Activated B cell treated with CpG ODN at 0.5 μM for 24 hours (primary cell): ENCODE measurements at places on chromosomes 16 and 17.

DNA sequence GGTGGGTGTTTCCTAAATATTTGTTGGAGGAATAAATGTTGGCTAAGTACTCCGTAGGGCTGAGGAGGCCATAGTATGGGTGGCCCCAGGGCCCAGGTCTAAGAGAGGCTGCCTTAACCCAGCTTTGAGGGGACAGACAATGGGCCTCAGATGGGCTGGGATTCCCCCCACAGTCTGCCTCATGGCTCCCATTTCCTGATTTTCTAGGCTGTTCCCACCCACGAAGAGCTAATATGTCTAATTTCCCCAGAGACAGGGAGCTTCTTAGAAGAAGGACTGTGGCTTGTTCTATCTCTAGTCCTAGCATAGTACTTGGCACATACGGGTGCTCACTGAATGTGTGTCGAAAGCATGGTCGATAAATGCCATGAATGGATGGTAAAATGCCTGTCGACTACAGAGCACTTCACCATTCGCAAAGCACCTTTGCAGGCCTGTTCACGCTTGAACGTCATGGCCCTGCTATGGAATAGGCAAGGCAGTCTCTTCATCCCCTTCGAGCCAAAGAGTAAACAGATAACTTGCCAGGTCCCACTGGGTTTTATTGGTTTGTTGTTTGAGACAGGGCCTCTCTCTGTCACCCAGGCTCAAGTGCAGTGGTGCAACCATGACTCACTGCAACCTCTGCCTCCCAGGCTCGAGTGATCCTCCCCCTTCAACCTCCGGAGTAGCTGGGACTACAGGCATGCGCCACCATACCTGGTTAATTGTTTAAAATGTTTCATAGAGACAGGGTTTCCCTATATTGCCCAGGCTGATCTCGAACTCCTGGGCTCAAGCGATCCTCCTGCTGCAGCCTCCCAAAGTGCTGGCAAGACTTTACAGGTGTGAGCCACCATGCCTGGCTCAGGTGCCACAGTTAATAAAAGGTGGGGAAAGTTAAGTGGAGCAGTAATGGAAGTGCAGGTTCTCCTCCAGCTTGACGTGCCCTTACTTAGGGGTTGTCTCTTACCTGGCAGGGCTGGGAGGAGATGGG is 9.7 kb downstream of the CHAD start:
- no peaks in the 10 kb centered on the region for H3K27me3 ChIP-seq
- H3K27ac ChIP-seq = no peak overlapping the region
- peaks cover 17% of the 10 kb centered on the region for H3K36me3 ChIP-seq
- DNase-seq = no peak
- H3K4me1 ChIP-seq = peaks cover 9% of the 10 kb centered on the region

GRCh38 chr17:34235389-34236028 is 19.6 kb upstream of the CCL2 start:
- no peak for DNase-seq
- H3K27me3 ChIP-seq = peaks cover 16% of the 10 kb centered on the region
- H3K4me1 ChIP-seq = peaks cover 18% of the 10 kb centered on the region
- H3K36me3 ChIP-seq = no peaks in the 10 kb centered on the region

- no peak overlapping the region for H3K27ac ChIP-seq
- no peak overlapping the region for H3K4me3 ChIP-seq
- no peak for DNase-seq
- H3K36me3 ChIP-seq = no peaks in the 10 kb centered on the region
- H3K27me3 ChIP-seq = peaks cover 29% of the 10 kb centered on the region
- no peaks in the 10 kb centered on the region for H3K4me1 ChIP-seq
These were observed 30.6 kb downstream of the METRNL start for GRCh38 chr17:83109793-83110645.

GRCh38 chr16:87032554-87032953 is 284.6 kb downstream of the C16orf95 start:
- H3K27ac ChIP-seq = no peak overlapping the region
- H3K36me3 ChIP-seq = no peaks in the 10 kb centered on the region
- H3K27me3 ChIP-seq = peaks cover 6% of the 10 kb centered on the region
- no peak overlapping the region for H3K4me3 ChIP-seq
- no peak for DNase-seq

GRCh38 chr17:14737984-14738651 is 437.2 kb downstream of the HS3ST3B1 start:
- no peak overlapping the region for H3K4me3 ChIP-seq
- no peak for DNase-seq
- H3K27me3 ChIP-seq = peaks cover 12% of the 10 kb centered on the region
- H3K36me3 ChIP-seq = no peaks in the 10 kb centered on the region

GRCh38 chr16:1908983-1909382 is 9.2 kb downstream of the HS3ST6 start:
- H3K4me1 ChIP-seq = no peaks in the 10 kb centered on the region
- no peaks in the 10 kb centered on the region for H3K36me3 ChIP-seq
- no peak overlapping the region for H3K27ac ChIP-seq
- no peak overlapping the region for H3K4me3 ChIP-seq
- no peak for DNase-seq

GRCh38 chr17:17216236-17216635 is 10.1 kb upstream of the PLD6 start:
- no peak for DNase-seq
- no peak overlapping the region for H3K4me3 ChIP-seq
- no peaks in the 10 kb centered on the region for H3K27me3 ChIP-seq

DNA sequence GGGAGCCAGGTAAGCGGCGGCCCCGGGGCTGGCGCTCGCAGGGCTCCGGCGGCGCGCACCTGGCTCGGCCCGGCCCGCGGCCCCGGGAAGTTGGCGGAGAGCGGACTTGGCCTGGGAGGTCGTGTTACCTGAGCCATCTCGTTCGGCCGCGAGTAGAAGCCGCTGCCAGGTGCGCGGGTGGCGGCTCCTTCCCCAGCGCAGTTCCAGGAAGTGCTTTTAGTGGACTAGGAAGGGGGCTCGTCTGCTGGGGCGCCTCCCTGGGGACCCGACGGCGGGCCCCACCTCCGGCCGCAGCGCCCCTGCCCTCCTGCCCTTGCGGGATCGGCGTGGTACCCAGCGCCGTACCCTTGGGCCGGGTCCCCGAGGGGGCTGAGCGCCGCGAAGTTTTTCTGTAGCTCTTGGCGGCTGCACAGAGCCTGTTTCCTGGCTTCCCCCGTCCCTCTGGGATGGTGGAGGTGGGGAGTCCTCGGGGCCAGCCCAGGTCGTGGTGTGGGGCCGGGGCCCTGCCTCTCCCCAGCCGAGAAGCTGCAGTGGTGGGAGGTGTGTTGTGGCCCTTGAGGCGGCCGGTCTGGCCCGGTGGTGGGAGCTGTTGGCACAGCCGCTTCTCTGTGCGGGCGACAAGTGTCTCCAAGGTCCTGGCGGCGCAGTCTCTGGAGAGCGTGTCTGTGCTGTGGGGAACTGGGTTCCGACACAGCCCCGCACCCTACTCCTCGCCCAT is 96.9 kb downstream of the RAB11FIP4 start:
- peaks cover 60% of the 10 kb centered on the region for H3K4me1 ChIP-seq
- H3K4me3 ChIP-seq = peak overlapping the region; percentile 87
- no peak for DNase-seq

DNA sequence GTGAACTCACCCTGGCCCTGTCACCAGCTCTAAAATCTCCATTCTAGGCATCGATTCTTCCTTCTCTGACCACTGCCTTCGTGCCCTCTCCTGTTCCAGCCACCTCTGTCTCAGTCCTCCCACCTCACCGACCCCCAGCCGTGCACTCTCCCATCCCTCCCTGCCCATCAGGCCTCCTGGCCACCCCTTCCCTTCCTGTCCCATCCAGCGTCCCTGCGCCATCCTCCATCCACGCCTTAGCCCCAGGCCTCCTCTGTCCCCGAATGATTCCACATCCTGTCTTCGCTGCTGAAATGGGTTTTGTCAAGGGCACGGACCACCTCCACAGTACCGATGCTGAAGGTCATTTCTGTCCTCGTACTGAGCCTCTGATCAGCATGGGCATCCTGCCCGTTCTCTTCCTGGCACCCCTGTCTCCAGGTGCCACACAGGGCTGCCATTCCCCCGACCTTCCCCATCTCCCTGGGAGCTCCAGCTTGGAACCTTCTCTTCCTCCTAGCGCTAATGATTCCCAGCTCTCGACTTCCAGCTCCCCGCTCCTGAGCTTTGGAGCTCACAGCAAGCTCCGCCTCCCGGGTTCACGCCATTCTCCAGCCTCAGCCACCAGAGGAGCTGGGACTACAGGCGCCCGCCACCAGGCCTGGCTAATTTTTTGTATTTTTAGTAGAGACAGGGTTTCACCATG is 2.6 kb downstream of the TRIM65 start:
- no peaks in the 10 kb centered on the region for H3K27me3 ChIP-seq
- DNase-seq = no peak
- H3K4me3 ChIP-seq = peak overlapping the region; percentile 21
- H3K36me3 ChIP-seq = peaks cover 28% of the 10 kb centered on the region
- H3K27ac ChIP-seq = peak overlapping the region; percentile 42
- H3K4me1 ChIP-seq = peaks cover 27% of the 10 kb centered on the region

GRCh38 chr16:30399435-30400186 is 4.4 kb downstream of the ZNF48 start:
- peaks cover 27% of the 10 kb centered on the region for H3K36me3 ChIP-seq
- H3K27ac ChIP-seq = peak overlapping the region; percentile 66
- H3K4me3 ChIP-seq = peak overlapping the region; percentile 86
- peaks cover 4% of the 10 kb centered on the region for H3K27me3 ChIP-seq

DNA sequence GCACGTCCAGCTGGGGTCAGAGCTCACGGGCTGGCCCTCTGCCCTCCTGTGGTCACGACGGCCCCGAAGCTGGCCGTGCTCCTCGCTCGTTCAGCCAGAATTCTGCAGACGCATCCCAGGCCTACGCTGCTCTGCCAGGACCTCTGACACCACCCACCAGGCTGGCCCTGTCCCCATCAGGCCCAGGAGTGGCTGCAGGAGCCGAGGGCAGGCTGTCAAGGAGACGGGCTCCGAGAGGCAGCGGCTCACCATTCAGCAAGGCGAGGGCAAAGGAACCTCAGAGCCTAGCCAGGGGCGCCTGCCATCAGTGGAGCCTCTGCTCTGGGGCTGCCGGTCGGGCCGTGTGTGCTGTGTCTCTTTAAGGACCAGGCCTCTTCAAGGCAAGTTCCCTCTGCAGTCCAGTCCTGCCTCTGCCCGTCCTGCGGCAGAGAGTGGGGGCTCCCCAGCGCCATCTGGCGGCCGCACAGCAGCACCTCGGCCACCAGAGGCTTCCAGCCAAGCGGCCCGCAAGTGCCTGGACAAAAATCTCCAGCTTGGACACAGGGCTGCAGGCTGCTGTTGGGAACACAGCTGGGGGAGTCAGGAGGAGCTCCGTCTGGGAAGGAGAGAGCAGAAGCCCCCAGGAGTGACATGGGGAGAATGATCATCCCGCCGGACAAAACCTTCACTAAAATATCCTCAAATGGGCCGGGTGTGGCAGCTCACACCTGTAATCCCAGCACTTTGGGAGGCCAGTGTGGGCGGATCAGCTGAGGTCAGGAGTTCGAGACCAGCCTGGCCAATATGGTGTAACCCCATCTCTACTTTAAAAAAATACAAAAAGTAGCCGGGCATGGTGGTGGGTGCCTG is 7.4 kb upstream of the ABR start:
- H3K27me3 ChIP-seq = no peaks in the 10 kb centered on the region
- peak; percentile 73 for DNase-seq

DNA sequence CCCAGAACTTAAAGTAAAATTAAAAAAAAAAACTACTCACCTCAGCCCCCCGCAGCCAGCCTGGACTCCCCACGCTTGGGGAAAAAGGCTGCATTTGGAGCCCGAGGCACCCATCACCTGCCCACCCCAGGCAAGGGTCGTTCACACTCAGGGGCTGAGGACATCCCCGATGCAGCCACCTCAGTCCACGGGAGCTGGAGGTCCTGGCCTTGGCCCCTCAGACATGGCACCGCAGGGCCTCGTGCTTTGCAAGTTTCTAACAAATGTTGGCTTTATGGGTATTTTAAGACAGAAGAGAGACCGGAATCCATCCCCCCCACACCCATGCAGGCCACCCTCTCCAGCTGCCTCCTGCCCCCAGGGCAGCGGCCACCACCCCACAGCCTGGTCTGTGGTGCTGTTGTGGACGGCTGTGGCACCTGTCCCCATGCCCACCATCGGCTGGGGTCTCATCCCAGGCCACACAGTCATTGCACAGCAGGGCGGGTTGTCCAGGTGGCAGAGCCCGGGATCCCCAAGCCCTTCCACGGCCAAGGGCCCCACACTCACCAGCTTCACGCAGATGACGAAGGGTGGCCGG is 116.4 kb upstream of the ZNF750 start:
- H3K27me3 ChIP-seq = no peaks in the 10 kb centered on the region
- H3K27ac ChIP-seq = no peak overlapping the region
- DNase-seq = no peak
- H3K36me3 ChIP-seq = peaks cover 18% of the 10 kb centered on the region
- no peak overlapping the region for H3K4me3 ChIP-seq
- H3K4me1 ChIP-seq = no peaks in the 10 kb centered on the region

GRCh38 chr16:29745853-29746345 is at the start of gene C16orf54:
Gene C16orf54 (minus strand): TSS chr16:29745990. CDS start chr16:29744951, 1,039 bp downstream.
- peak within 1 kb of the TSS; percentile 94 for H3K4me3 ChIP-seq
- peaks cover 65% of the 10 kb centered on the region for H3K4me1 ChIP-seq
- no peaks in the 10 kb centered on the region for H3K27me3 ChIP-seq
- DNase-seq = peak; percentile 80

- peak overlapping the region; percentile 82 for H3K4me3 ChIP-seq
- peaks cover 9% of the 10 kb centered on the region for H3K36me3 ChIP-seq
- H3K27ac ChIP-seq = peak overlapping the region; percentile 99
- no peaks in the 10 kb centered on the region for H3K27me3 ChIP-seq
- peaks cover 65% of the 10 kb centered on the region for H3K4me1 ChIP-seq
- DNase-seq = peak; percentile 61
These were observed 66.2 kb downstream of the CENPV start for GRCh38 chr17:16286947-16287562.

GRCh38 chr17:64387545-64388171 is 3.0 kb downstream of the PECAM1 start:
- peaks cover 61% of the 10 kb centered on the region for H3K36me3 ChIP-seq
- H3K27ac ChIP-seq = no peak overlapping the region
- no peak for DNase-seq
- no peaks in the 10 kb centered on the region for H3K27me3 ChIP-seq
- H3K4me3 ChIP-seq = no peak overlapping the region

- H3K27me3 ChIP-seq = peaks cover 7% of the 10 kb centered on the region
- no peak overlapping the region for H3K4me3 ChIP-seq
These were observed 378.7 kb downstream of the HS3ST4 start for GRCh38 chr16:26070302-26071100.

DNA sequence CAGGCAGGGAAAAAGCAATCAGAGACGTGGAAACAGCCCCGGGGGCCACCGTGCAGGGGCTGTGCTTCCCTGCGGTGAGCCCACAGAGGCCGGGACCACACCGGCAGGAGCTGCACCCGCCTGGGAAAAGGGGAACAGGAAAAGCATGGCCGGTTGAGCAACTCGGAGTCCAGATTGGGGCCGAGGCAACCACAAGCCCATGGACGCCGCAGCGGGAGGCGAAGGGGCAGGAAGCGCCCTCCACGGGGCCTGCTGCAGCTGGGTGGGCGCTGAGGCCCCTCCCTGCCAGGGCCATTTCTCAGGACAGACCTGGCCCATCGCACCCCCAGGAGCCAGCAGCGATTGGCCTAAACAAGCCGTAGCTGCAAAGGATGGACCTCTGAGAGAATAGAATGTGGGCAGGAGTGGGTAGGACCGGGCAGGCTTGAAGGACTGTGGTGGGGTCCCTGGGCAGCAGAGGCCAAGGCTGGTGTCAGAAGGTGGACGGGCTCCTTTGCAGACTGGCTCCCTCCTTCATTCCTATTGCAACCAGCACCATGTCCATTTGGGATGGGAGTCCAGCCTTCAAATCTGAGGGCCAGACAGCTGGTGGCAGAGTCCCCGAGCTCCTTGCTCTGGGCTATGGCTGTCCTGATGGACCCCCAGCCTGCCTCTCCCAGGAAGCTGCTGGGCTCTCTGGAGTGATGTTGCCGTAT is 30.4 kb downstream of the COX4I1 start:
- H3K36me3 ChIP-seq = no peaks in the 10 kb centered on the region
- H3K4me3 ChIP-seq = peak overlapping the region; percentile 67
- H3K4me1 ChIP-seq = peaks cover 57% of the 10 kb centered on the region
- no peak for DNase-seq
- peak overlapping the region; percentile 88 for H3K27ac ChIP-seq
- no peaks in the 10 kb centered on the region for H3K27me3 ChIP-seq
